ENCODE measurements at places on chromosomes 5 and 9.

- no peak for DNase-seq
These were observed 22.3 kb upstream of the TLR4 start for GRCh38 chr9:117681888-117682287.

DNA sequence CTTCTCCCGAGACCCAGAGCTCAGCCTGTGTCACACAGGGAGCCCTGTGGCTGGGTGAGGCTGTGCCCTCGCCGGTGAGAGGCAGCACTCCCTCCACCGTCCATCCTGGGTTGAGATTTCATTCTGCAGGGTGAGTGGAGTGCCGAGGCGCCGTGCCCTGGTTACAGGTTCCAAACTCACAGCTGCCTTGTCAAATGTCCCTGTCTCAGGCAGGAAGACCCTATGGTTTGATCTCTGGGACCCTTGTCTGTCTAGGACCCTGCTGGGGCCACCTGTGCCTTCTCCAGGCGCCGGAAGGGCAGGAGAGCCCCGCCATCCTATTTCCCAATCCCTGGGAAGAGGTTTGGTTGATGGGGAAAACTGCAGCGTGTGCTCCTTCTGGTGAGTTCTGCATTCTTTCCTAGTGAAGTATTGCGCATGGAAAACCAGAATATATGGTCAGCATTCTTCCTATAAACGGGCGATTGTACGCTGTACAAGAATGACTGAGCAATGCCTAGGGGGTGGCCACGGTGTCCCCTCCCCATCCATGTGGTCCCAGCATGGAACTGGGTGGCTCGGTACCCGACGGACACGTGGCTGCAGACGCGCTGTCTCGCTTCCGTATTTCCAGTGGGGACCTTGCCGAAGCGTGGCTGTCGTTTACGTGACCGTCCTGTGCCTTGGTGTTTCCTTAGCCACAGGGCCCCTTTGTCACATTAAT lies 95.9 kb upstream of the COL5A1 start:
- no peak for DNase-seq

GRCh38 chr5:139843991-139844390 lies 48.4 kb downstream of the PSD2 start:
- DNase-seq = no peak

GRCh38 chr9:71830153-71830552 lies 61.8 kb upstream of the CEMIP2 start:
- no peak for DNase-seq

DNA sequence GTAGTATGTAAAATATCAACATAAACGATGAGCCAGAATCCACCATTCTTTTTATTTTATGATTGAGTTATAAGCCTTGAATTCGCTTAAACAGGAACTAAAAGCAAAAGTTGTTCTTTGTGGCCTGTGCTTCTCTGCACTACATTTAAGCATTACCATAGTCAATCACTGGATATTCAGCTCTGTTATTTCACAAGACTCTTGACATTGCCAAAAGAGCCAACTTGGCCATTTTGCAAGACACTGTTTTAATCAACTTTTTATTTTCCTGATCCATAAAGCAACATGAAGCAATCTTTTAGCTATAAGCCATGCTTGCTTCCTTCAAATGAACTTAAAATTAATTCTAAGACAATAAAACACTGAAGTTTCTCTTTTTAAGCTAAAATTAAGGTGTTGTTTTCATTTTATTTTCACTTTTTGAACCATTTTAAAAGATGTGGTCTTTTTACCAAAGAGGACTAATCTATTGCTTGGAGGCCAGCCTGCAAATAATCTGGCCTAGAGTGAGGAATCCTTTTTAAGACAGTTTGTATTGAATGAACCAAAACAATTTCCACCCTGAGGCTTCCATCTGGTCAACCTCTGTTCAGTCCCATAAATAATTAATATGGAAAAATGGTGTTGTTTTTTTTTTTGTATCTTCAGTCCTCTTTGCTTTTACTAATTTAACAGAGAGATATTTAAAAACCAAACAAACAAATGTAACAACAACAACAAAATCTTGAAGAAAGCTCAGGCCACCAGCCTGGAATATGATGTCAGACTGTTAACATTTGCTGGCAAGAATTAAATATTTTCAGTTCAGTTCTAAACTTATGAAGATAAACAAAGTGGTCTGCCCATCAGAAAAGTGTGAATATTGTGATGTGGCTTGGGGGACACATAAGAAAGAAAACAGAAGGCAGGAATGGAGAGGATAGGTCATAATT lies 274.4 kb downstream of the MARCHF11 start:
- no peak for DNase-seq

DNA sequence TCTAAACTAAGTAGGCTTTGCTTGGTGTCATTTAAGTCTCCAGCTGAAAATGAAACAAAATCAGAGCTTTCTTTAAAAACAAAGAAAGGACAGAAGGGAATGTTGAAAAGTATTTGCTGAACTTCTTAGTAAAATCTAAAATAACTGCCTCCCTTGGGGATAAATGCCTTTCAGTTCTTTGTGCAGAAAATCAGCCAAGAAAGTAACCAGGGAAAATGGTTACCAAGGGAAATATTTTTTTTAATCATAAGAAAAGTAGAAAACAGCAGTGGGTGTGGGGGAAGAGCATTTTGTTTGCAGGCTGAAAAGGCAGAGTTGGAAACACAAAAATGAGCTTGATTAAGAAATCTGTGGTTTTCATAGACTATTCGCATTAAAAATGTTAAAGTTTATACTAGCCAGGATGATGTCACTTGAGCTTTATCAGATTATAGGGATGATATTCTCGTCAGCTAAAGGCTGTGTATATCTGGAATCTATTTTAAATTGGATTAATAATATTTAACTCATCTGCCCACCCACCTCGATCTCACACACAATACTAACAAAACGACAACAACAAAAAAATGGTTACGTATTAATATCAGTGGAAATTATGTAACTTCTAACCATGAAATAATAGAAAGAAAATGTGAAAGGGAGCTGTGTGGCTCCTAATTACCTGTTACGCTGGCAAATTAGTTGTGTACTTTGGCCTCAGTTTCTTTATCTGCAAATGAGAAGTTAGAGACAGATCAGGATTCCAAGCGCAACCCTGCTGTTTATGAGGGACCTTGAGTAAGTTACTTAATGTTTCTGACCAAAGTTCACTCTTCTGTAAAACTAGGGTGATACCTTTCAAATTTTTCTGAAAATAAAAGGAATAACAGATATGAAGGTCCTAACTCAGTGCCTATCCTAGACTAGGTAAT lies at the start of gene ECM2:
ECM2 (minus strand) TSS at position 51 of the 911 bp plus-strand sequence. CDS start 13,124 bp downstream, outside the sequence.
- no peak for DNase-seq

- DNase-seq = no peak
These were observed 146.4 kb upstream of the TAS2R1 start for GRCh38 chr5:9776525-9776924.

- DNase-seq = no peak
These were observed 334.7 kb downstream of the NDUFS4 start for GRCh38 chr5:53895091-53895683.

DNA sequence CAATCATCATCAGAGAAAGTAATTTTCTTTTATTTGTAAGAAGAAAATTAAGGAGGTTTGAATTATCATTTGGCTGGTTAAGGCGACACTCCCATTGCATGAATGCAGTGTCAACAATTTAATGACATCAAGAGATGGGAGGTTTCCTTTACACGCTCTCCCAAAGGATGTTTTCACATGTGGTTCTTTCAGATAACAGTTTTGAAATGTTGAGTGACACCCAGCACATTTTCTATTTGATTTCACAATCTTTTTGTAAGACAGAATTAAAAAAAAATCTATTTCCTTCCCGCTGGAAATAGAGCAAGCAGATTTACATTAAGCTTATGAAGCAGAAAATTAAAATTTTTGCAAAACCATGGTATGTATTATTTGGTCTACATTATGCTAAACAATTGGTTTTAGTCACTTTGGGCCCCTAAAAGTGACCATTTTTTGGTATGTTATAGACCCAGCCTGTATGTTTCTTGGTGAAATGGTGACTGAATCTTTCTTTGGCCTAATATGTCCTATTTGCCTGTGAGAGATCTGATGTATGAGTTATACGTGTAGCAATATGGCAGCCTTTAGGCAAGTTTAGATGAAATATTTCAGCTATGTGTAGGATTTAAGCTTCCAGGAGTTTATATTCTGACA lies 18.9 kb upstream of the ANKRD55 start:
- DNase-seq = no peak

DNA sequence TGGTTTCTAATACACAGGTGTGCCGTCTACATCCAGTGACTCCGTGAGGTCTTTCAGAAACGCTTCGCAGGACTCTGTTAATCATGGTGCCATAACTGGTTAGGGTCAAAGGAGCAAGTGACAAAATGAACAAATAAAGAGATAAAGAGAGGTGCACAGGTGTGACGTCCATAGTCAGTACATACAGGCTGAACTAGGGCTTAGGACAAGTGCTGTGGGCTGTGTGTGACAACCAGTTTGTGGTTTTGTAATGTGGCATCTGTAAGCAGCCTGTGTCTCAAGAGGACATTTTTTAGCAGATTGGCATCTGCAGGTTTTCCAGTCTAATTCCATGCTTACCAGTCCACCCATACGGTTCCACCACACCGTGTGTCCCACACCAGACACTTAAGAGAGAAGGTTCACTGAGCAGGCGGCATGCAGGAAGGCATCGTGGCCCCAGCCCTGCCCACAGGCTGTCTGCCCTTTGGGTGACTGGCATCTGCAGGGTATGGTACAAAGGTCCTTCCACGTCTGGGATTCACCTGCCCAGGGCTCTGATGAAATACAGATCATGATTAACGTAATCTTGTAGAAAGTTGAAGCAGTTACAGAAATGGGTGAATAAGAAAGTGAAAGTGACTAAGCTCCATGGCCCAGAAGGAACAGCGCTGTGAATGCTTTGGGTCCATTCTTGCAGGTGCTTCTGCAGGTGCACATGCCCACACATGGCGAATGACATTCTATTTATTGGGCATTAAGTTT lies 26.9 kb downstream of the SRD5A1 start:
- DNase-seq = no peak

- no peak for DNase-seq
These were observed 10.6 kb upstream of the TRPC7 start for GRCh38 chr5:136375920-136376319.

- DNase-seq = peak; percentile 40
These were observed at the start of gene PTGES for GRCh38 chr9:129752900-129753729. PTGES (minus strand) TSS chr9:129753042; CDS start chr9:129753012, 30 bp downstream.

- DNase-seq = no peak
These were observed 108.6 kb downstream of the PHF2 start for GRCh38 chr9:93684806-93685543.

Data from activated T-cell treated with anti-CD3 and anti-CD28 coated beads for 1 hour (primary cell).